CD8-positive, alpha-beta memory T cell (primary cell): ENCODE measurements at places on chromosomes 5 and 9.

- no peak for DNase-seq
These were observed 47.8 kb downstream of the SVEP1 start for GRCh38 chr9:110531776-110532175.

DNA sequence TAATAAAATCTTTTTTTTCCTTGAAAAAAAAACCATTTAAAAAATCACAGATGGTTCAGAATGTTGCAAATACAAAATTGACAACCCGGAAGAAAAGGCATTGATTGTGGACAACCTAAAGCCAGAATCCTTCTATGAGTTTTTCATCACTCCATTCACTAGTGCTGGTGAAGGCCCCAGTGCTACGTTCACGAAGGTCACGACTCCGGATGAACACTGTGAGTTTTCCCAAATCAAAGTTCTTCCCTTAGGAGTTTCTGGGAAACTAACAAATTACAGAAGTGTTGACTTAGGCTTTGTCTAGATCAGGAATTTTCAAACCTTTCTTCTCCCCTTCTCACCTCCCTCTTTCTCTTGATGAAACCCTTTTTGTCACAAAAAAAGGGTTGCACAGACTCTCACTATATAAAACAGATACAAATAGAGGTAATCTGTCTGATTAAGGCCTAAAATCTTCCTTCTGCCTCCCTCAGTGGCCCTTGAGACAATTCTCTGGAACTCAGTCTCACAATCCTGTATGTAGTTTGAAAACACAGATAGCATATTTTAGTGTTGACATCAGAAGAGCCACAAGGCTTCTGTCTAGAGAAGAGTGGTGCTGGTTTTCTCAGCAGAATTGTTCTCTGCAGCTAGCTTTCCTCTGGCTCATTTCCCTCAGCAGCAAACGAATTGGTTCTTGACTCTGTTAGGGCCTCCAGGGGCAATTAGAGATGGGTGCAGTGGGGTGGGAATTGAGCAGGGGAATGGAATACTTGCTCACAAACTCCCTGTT, 79.5 kb downstream of the OSMR start:
- DNase-seq = no peak

- DNase-seq = no peak
These were observed 56.2 kb upstream of the ZSWIM6 start for GRCh38 chr5:61275841-61276240.

DNA sequence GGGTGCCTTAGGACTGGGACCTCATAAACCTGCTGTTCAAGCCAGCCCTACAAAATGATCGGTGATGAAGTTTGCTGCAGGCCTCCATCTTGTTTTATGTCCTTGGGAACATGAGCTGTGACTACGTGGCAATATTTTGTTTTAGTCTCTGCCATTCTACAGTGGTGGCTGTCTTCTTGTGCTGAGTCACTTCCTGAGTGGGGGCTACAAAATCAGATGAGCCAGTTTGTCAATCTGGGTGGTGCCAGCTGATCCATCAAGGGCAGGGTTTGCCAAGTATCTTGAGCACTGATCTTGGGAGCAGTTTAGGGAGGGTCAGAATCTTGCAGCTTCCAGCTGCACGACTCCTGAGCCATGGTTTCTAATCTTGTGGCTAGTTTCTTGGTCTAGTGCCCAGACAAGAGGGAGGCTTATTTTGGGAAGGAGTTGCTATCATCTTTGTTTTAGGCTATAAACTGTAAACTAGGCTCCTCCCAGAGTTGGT, 94.7 kb downstream of the YTHDC2 start:
- no peak for DNase-seq

DNA sequence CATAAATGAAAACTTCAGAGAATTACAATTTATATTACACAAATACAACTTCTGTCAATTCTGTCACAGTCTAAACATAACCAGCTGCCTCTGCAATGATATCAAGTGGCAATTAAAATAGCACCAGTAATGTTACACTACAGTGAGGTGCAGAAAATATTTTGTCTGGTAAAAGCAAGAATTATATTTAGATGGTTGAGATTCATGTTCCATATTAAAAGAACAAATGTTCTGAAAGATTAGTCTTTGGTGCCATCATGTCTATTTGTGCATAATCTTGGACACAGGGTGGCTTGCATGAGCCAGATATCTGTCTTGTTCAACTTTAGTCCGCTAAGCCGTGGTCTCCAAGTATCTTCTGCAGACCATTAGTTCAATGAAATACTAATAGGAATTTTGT, 29.0 kb upstream of the PRR16 start:
- no peak for DNase-seq

DNA sequence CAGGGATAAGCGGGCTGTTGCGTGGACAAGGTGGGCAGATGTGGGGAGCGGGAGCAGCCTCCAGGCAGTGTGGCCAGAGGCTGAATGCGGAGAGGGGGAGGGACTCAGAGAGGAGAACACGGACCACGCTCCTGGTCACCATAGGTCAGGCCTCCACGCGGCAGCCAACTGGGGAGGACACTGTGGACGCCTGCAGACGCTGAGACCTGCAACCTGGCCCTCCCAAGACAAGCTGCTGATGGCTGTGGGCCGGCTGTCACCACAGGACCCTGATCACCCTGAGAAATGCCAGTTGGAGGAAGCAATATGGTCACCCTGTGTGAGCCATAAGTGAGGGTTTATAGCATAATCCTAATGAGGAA, 16.8 kb downstream of the LPCAT1 start:
- DNase-seq = no peak

GRCh38 chr9:136326761-136327303, 507 bp upstream of the GPSM1 start:
- no peak for DNase-seq

DNA sequence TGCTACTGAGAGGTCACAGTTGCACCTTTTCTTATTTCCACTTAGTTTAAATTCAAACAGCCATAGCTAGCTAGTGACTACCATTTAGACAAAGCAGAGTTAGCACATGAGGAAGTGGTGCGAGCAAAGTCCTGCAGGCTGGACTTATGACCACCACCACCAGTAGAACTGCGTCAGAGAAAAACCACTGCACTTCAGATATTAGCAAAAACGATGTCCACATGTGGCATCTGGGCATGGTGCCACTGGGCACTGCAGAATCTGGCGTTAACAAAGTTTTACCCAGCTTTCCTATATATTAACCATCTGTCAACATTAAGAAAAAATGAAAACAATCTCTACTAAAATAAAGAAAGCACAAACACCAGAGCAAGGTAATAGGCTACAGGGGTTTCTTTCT, 80.1 kb downstream of the SPTLC1 start:
- no peak for DNase-seq
